ENCODE measurements at places on chromosomes 5 and 9.

DNA sequence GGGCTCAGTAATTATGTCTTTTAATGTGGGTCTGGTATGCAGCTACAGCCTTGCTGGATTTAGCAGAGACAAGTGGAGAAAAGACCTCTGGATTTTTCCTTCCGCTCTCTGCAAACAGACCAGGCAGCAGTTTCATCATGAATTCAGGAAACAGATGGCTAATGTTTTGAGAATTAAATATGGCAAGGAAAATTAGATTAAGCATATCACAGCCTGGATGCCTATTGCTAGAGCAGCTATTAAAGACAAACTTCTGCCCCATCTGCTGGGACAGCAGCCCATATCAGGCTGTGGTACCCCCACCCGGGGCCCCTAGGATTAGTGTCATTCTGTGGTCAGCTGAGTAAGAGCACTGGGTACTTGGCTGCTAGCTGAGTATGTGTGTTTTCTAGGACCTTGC, 6.2 kb downstream of the SKP2 start:
- H3K4me3 ChIP-seq, result no peak overlapping the region
- DNase-seq, result no peak
- H3K27me3 ChIP-seq, result no peaks in the 10 kb centered on the region
- H3K36me3 ChIP-seq, result peaks cover 79% of the 10 kb centered on the region

- no peak overlapping the region for H3K27ac ChIP-seq
- DNase-seq, result no peak
- H3K27me3 ChIP-seq, result peaks cover 5% of the 10 kb centered on the region
- no peak overlapping the region for H3K4me3 ChIP-seq
Observed at GRCh38 chr5:57774439-57774838, 291.8 kb upstream of the ACTBL2 start.

DNA sequence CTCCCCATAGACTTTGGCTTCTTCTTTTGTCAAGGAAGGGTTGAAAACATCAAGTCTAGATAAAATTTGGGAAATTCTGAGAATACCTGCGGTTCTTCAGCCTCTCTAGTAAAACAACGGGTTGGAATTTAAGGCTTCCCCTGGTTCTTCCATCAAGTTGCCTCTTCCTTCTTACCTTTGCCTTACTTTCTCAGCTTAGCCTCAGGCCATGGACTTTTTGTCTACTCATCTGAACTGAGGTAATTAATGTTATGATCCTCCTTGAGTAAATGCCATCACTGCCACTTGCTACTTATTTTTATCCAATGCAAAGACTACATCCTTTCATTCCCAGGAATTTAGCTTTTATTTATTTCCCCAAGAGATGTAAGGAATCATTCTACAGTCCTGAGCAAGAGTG, 184.4 kb downstream of the MPDZ start:
- no peak for DNase-seq
- H3K27ac ChIP-seq, result no peak overlapping the region
- H3K27me3 ChIP-seq, result no peaks in the 10 kb centered on the region

DNA sequence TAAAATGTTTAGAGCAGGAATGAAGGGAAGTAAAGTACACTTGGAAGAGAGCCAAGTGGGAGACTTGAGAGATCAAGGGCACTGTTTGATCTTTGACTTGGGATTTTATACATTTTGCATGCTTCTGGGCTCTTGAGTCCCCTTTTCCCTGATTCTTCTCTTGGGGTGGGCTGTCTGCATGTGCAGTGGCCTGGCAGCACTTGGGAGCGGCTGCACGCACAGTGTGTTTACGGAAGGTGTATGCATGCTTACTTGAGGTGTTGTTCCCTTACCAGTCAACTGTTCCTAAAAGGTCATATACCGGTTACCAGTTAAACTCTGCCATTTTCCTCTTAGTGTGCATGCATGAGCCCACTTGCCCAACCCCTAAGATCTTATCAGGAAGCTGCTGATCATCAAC, 377.7 kb downstream of the CYLC2 start:
- H3K27ac ChIP-seq, result no peak overlapping the region
- no peaks in the 10 kb centered on the region for H3K36me3 ChIP-seq
- H3K4me3 ChIP-seq, result no peak overlapping the region
- no peak for DNase-seq

DNA sequence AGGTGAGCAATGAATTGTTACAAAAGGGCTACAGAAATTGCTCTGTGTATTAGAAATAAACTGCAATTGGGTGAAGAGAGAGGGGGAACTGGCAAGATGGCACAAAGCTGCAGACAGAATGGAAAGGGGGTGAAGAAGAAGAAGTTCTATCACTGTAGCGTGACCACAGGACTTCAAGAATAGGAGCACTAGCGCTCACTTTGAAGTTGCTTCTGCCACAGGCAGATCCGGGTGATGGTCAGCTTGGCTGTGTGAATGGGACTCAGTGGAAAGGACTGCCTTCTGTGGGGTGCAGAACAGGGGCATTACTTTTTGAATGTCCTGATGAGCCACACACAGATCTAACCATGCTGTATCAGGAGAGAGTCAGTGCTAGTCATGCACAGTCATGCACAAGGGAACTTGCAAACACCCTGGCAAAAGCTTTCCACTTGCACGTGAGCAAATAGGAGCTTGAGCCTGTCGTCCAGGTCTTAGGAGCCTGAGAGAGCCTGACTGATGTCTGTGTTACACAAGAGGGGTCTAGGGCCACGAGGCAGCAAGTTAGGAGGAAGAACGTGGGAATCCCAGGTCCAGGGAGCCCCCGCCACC, 16.3 kb downstream of the IL5 start:
- H3K36me3 ChIP-seq, result no peaks in the 10 kb centered on the region
- H3K27me3 ChIP-seq, result peaks cover 39% of the 10 kb centered on the region
- H3K4me1 ChIP-seq, result peaks cover 34% of the 10 kb centered on the region
- DNase-seq, result no peak
- no peak overlapping the region for H3K4me3 ChIP-seq

Measured in activated naive CD4-positive, alpha-beta T cell treated with anti-CD3 and anti-CD28 coated beads, Interleukin-2, amount 10 ng/mL, durations not matched to agents 7 days and 5 days (primary cell).